Stimulated activated CD8-positive, alpha-beta memory T cell treated with anti-CD3 and anti-CD28 coated beads, Interleukin-7, amount 100 ng/mL, for 1 hour (primary cell): ENCODE measurements at places on chromosomes 5 and 9.

DNA sequence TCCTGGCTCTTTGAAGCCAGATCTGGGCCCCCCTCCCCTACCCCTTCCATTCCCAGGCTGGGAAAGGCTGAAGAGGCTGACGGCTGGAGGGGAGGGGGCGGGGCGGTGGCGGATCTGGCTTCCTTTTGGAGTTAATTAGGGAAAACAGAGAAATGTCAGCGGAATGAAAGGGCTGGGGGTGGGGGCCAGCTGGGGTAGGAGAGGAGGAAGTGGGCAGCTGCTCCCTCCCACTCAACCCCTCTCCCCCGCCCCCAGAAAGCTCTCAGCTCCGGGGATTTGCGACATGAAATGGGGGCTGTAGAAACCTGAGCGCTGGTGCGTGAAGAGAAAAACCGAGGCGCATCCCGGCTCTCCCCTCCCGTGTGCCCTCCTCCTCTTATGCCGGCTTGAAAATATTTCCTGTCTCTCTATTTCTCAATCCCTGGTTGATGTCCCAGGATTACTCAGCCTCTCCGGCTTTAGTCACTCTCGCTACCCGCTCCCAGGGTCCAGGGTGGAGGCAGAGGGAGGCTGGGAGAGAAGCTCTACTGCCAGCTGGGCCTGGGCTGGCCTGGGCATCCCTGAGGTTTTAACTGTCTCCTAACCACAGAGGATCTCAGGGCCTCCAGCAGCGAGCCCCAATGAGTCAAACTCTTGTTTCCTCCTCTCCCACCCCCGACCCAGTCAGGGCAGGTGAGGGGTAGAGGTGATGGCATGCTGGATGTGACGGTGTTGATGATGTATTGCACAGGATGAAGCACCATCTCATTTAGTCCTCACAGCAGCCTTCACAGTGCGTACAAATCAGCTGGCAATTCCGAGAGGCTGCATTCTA is 20.1 kb downstream of the PCDHGC5 start:
- no peak for DNase-seq

- no peak for DNase-seq
Measured at GRCh38 chr5:17218353-17219005, 1.0 kb downstream of the BASP1 start.

GRCh38 chr9:93085676-93086075 is 10.3 kb upstream of the CARD19 start:
- no peak for DNase-seq

DNA sequence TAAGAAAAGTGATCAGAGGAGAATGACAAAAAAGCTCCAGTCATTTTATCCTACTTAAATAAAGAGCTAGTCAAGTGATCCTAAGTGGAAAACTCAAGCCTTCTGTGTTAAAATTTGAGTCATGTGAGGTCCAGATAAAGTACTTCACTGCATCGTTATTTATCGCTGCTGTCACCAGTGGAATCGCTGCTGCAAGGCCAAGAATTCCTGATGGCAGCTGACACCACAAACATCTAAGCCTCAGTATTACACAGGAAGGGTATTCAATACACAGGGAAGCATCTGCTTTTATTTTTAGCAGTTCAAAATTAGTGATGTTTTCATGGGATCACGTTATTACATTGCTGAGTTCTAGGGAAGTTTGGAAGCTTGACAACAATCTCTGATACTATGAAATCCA is 190.3 kb downstream of the GOLPH3 start:
- no peak for DNase-seq

- DNase-seq = no peak
Measured at GRCh38 chr5:18299166-18299565, 664.9 kb downstream of the TAF11L14 start.

- DNase-seq = no peak
Measured at GRCh38 chr5:172342918-172343317, 59.4 kb upstream of the UBTD2 start.

GRCh38 chr9:85040146-85040545 is 370.6 kb downstream of the NTRK2 start:
- no peak for DNase-seq

GRCh38 chr5:28957450-28957849 is 1919.1 kb upstream of the CDH9 start:
- DNase-seq = no peak

GRCh38 chr5:28066856-28067255 is 1028.5 kb upstream of the CDH9 start:
- no peak for DNase-seq

- DNase-seq = no peak
Measured at GRCh38 chr9:131478911-131479310, 23.8 kb upstream of the POMT1 start.

DNA sequence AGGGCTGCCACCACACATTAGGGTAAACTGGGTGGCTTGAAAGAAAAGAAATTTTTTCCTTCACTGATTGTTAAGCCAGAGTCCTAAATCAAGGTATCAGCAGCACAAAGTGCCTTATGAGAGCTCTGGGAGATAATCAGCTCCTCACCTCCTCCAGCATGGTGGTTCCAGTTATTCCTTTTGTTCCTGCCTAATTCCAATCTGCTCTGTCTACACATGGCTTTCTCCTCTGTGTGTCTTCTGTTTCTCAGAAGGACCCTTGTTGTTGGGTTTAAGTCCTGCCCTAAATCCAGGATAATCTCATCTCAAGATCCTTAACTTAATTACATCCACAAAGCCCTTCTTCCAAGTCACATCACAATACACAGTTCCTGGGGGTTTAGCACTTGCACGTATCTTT is 1352.0 kb upstream of the CDH9 start:
- no peak for DNase-seq

DNA sequence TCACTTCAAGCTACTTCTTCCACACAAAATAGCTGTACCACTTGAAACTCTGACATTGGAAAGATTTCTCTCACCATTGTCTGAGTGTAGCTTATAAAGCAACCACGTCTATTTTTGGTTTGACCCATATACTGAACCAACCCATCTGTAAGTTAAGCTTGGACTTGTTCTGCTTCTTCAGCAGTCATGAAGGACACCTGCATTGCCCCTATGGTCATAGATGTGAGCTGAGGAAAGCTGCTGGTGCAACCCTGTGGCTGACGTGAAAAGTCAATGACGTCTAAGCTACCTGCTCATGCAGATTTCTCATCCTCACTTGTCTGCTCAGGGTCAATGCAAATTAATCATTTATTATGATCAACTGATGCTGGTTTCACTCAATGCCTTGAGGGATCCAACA is 417.4 kb downstream of the CETN3 start:
- DNase-seq = no peak

- no peak for DNase-seq
Measured at GRCh38 chr9:79165020-79165780, 406.6 kb upstream of the TLE4 start.

DNA sequence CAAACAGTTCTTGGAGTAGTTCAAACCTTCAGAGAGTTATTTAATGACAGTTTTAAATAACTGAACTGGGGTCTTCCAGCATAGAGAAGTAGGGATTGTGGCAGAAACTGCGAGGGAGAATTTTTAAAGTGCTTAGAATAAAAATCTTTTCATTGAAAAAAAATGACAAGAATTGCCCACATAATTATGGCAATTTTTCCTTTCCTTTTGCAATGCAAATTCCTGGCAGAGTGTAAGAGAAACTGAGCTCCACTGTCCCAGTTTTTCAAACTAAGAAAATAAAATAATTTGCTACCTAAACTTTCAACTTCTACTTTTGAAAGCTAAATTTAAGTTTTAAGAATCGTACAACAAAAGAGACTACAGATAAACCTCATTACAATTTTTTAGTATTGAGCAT is 2.3 kb upstream of the PTGER4 start:
- no peak for DNase-seq

DNA sequence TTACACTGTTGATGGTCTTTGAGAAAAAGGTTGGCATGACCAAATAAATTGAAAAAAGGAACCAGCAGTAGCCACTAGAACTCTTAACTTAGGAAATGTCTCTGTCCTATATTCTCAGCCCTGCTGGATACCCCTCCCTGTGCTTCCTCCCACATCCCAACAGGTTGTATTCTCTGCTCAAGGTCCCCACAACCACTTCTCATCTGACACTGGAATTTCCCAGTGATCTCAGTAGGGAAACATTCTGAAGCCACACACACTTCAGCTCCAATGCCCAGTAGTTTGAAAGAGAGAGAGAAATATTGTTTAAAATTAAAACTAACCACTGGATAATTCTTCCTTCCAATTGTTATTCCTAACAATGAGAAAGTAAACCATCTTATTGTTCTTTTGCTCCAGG is 30.0 kb upstream of the NREP start:
- DNase-seq = no peak

- DNase-seq = no peak
Measured at GRCh38 chr9:87382900-87383299, 114.8 kb upstream of the DAPK1 start.

GRCh38 chr5:84524491-84524890 is 139.8 kb upstream of the EDIL3 start:
- DNase-seq = no peak

GRCh38 chr9:126303488-126303887 is 23.1 kb upstream of the MVB12B start:
- no peak for DNase-seq

DNA sequence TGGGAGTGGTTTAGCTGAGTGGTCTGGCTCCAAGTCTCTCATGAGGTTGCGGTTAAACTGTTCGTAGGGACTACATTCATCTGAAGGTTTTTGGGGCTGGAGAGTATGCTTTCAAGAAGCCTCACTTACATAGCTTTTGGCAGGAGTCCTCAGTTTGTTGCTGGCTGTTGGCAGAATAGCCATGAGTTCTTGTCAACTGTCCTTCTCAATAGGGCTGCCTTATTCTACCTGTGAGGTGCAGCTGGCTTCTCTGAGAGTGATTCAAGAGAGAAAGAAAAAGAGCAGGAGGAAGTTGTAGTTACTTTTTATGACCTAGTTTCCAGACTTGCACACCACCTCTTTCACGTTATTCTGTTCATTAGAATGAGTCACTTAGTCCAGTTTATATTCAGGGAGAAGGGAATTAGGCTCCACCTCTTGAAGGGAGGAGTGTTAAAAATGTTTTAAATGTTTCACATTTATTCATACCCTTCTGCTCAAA is 33.2 kb downstream of the YTHDC2 start:
- no peak for DNase-seq

DNA sequence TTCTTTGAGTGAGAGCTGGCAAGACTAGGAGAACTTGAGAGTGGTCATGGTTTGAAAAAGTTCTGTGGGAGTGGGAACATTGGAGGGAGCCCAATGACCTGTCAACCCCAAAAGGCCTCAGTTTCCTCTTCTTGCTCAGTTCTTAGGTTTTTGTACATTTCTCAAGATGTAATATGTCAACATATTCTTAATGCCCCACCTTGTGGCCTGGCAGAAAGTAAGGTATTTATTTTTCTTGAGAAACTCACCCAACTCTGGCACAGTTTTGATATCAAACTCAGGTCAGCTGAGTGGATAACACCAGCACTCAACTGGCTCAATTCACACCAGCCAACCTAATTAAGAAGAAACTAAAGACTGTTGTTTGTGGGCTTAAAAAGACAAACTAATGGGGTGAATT is 123.0 kb upstream of the SLC27A6 start:
- DNase-seq = no peak

GRCh38 chr9:104858846-104859245 is 69.1 kb downstream of the ABCA1 start:
- DNase-seq = no peak

- no peak for DNase-seq
Measured at GRCh38 chr5:103371046-103371607, 112.6 kb downstream of the MACIR start.

DNA sequence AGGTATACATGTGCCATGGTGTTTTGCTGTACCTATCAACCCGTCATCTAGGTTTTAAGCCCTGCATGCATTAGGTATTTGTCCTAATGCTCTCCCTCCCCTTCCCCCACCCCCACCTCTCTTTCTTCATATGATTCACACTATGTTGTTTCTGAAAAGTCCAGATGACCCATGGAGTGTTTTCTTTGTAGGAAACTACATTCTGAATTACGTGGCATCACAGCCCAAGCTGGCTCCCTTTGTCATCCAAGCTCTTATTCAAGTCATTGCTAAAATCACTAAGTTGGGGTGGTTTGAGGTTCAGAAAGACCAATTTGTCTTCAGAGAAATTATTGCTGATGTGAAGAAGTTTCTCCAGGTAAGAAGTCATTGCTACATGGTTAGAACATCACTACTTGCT is 30.4 kb downstream of the RANBP17 start:
- no peak for DNase-seq

GRCh38 chr9:121445986-121446385 is 53.7 kb downstream of the GGTA1 start:
- DNase-seq = no peak

- no peak for DNase-seq
Measured at GRCh38 chr5:158421319-158421718, 562.4 kb upstream of the CLINT1 start.

GRCh38 chr5:127426661-127427060 is 90.8 kb upstream of the PRRC1 start:
- no peak for DNase-seq

GRCh38 chr5:122863721-122864120 is 18.3 kb downstream of the SNX24 start:
- DNase-seq = no peak

DNA sequence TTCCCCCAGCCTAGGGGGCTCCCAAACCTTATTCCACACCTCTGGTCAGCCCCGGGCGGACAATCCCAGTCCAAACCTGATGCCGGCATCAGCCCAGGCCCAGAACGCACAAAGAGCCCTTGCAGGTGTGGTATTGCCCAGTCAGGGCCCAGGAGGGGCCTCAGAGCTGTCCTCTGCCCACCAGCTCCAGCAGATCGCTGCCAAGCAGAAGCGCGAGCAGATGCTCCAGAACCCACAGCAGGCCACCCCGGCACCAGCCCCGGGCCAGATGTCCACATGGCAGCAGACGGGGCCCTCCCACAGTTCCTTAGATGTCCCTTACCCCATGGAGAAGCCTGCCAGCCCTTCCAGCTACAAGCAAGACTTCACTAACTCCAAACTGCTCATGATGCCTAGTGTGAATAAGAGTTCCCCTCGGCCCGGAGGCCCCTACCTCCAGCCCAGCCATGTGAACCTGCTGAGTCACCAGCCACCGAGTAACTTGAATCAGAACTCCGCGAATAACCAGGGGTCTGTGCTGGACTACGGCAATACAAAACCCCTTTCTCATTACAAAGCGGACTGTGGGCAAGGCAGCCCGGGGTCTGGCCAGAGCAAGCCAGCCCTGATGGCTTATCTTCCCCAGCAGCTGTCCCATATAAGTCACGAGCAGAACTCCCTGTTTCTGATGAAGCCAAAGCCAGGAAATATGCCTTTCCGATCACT is 27.6 kb upstream of the LTC4S start:
- no peak for DNase-seq

GRCh38 chr5:107464416-107464815 is 206.3 kb downstream of the EFNA5 start:
- DNase-seq = no peak

DNA sequence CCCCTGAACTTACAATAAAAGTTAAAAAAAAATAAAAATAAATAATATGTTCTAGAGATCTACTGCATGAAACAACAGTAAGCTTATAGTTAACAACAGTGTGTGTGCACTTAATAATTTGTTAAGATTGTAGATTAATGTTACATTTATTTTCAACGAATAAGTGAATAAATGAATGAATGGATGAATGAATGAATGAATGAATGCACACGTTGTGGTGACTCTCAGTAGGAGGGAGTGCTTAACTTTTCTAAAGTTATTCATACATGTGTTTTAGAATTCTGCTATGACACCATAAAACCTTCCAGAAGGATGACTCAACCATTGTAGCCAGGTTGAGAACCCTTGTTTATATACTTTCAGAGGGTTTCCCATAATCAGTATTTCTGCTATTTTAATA is 1269.4 kb upstream of the CDH6 start:
- no peak for DNase-seq

GRCh38 chr5:9625286-9625685 is 4.9 kb downstream of the TAS2R1 start:
- DNase-seq = no peak
